RPMI8226 (cell line): ENCODE measurements at places on chromosomes 2 and 18.

DNA sequence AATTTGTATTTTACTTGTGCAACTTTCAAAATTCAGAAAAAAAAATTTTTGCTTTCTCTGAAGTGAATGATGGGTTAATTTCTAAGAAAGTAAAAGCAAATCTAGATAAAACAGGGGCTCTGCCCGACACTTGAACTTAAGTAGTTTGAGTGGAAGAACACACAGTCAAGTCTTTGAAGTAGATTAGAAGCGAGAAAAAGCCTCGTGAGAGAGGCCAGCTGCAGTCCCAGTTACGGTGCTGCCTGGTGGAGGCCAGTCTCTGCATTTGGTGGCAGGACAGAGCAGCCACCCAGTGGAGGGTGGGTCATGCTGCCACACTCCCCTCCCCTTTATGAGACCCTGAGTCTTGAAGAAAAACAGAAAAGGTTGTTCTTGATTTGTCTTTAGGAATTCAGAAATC is 81.8 kb downstream of the INPP5D start:
- no peak for DNase-seq

DNA sequence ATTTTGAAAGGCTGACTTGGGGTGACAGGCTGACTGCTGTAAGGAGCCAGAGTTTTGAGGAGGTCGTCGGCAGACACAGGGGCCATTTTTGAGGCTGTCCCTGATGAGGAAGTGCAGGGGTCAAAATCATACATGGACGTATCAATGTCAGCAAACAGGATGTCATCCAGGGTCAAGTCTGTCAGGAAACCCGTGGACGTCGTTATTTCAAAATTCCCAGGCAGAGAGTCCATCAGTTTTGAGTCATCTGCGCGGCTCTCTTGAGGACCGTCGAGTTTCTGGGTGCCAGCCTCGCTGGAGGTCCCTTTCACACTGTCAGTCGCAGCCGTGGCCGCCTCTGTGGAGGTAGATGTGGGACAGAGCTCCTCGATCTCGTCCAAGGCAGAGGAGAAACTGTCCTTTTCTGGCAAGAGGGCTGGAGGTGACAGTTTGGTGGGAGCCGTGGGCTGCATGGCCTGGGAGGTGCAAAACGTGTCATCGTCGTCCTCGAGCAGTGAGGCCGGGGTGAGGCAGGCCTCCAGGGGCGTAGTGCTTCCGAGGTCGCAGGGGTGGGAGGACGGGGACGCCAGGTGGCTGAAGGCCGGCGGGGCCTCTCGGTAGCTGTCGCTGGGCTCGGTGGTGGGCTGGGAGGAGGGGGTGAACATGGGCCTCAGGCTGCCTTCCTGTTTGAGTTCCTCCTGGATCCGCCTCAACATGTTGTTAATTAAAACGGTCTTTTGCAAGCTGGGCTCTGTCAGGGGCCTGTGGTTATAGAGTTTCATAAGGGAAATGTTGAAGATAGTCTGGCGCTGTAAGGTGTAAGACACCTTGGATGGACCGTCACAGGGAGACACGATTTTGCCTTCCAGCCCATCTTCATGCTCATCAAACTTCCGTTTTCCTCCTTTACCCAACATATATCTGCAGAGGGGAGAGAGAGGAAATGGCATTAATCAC is 17.5 kb downstream of the SERTAD2 start:
- DNase-seq: peak; percentile 84

GRCh38 chr2:38572167-38572566 is 30.6 kb downstream of the HNRNPLL start:
- no peak for DNase-seq

DNA sequence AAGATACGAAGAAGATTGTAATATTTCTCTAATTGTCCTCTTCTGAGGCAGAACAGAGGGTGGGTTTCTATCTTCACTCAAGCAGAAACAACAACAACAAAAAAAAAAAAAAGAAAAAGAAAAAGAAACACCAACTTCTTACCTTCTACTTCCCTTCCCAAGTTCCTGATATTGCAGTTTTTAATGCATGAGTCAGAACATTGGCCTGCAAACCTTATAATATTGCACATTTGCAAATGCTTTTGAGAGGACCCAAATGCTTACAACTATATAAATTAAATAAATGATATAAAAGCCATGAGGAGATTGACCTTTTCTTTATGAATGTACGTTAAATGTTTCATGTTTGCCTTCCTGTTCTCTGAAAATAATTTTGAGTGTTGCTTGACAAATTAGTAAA is 37.3 kb downstream of the PAX3 start:
- no peak for DNase-seq

DNA sequence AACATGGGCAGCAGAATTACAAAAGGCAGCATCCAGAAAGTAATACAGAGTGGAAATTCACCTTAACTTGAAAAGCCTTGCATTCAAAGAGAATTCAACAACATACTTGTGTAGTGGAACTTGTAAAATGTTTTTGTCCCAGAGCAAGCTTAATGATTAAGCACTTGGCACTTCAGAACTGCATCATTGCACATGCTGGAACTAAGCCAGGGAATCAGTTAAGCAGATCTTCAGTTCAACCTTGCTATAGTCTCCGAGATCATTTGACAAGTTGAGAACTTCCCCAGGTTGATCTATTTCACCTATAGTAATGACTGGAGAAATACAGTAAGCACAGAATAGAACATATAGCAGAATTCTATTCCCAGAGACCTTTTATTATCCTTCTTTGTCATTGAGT is 1337.2 kb upstream of the NXPH2 start:
- no peak for DNase-seq

DNA sequence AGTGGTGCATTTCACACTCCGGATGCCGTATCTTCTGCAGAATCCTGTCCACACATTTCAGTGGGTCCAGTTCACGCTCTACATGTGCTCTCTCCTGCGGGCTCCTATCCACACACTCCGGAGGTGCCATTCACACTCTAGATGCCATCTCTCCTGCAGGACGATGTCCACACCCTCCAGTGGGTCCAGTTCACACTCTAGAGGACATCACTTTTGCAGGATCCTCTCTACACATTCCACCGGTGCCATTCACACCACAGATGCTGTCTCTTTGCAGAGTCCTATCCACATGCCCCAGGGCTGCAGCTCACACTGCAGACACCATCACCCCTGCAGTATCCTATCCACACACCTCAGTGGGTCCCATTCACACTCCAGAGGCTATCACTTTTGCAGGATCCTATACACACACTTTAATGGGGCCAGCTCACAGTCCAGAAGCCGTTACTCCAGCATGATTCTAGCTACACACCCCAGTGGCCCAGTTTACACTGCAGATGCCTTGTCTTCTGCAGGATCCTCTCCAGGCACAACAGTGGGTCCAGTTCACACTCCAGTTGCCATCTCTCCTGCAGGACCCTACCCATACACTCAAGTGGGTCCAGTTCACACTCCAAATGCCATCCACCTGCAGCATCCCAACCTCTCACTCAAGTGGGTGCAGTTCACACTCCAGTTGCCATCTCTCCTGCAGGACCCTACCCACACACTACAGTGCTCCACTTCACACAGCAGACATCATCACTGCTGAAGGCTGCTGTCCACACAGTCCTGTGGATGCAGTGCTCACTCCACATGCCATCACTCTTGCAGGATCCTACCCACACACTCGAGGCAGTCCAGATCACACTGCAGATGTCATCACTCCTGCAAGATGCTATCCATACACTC is 2.1 kb upstream of the PXDN start:
- no peak for DNase-seq

DNA sequence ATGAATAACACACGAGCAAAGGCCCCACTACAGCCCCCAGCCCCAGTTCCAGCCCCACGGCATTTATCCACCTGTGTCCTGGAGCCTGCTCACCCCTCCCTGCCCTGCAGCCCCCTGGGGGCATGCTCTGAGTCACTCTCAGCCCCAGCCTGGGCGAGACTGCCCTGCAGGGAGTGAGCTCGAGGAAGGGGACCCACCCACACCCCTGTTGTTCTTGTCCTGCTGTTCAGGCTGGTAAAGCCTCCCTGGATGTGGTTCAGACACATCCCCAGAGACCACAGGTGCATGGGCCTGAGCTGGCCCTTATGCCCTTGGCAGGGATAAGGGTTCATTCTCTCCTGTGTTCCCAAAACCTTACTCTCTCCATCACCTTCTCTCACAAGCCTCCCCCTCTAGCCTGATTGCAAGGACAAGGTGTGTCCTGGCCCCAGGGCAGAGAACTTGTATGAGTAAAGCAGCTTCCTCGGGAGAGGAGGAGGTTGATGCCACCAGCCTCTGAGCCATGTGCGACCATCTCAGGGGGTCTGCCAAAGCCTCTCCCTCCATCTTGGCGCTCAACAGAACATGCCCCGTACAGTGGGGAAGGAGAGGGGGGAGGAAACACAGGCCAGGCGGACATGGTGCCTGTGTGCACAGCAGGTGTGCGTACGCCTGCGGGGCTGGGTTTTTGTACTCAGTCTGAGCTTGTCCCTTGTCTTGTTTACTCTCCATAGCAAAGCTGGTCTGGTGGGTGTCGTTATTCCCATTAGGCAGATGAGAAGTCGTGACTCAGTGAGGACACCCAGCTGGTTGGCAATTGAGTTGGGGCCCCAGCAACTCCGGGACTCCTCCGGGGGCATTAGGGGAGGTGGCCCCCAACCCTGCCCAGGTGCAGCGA is 64.4 kb downstream of the CIB4 start:
- no peak for DNase-seq

GRCh38 chr2:142585785-142586184 is 291.7 kb upstream of the KYNU start:
- no peak for DNase-seq

GRCh38 chr2:64601785-64602391 is 51.8 kb downstream of the SERTAD2 start:
- DNase-seq: peak; percentile 68

- no peak for DNase-seq
Observed at GRCh38 chr2:158732573-158733429, 62.3 kb upstream of the DAPL1 start.

GRCh38 chr18:68448736-68449135 is 266.2 kb downstream of the TMX3 start:
- DNase-seq: no peak

- peak; percentile 29 for DNase-seq
Observed at GRCh38 chr2:97005353-97005752, 19.0 kb upstream of the FAM178B start.

DNA sequence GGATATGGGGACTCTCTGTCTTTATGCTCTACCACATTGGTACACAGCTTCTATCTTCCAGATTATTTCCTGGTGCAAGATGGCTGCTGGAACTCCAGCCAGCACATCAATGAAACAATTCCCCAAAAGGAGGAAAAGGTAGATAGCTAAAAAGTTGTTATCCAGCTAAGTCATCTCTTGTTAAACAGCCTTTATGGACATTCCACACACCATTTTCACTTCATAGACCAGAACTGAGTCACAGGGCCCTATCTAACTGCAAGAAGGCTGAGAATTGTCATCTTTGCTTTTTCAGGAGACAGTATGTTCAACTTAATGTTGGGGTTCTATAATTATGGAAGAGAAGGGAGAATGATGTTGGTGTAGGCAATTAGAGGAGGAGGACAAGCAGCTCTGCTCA is 133.3 kb upstream of the NOSTRIN start:
- no peak for DNase-seq

GRCh38 chr18:51807336-51807735 is 532.7 kb upstream of the DCC start:
- peak; percentile 39 for DNase-seq

DNA sequence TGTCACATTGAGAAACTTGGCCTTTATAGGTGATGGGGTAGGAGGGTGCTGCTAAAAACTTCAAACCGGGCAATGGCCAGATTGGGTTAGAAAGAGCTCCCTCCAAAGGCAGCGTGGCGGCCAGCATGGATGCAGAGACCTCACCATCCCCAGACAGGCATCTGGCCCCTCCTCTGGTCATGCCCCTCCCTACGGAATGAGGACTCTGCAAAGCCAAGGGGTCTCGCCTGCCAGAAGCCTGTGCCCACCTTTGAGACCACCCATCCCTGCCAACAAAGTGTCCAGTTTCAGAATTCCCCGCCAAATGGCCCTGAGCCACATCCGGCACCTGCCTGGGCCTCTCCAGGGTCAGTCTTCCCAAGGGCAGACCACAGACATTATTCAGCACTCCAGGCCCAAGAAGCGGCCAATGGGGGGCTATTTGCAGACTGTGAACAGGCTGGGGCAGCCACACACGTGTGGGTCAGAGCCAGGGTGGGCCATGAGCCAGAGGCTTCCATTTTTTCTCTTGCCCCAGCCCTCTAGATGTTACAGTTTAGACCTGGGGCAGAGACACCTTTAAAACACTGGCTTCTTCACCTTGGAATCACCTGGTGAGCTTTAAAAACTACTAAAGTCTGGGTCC is 4.2 kb upstream of the ATP6V1B1 start:
- no peak for DNase-seq

GRCh38 chr2:157790780-157791179 is 85.3 kb downstream of the ACVR1 start:
- DNase-seq: no peak
